ENCODE measurements at places on chromosomes 2 and 18.

DNA sequence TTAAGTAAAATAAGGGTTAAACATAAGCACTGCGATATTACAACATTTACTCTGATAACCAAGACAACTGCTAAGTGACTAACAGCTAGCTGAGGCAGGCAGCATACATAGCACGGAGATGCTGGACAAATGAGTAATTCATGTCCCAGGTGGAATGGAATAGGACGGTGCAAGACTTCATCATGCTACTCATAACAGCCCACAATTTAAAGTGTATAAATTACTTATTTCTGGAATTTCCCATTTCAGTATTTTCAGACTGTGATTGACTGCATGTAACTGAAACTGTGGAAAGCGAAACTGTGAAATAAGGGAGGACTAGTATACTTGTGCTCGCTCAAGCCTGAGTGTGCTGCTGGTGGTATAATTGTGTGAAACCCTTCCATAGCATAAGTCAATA lies 12.9 kb downstream of the IER3IP1 start:
- H3K4me1 ChIP-seq: peaks cover 4% of the 10 kb centered on the region
- H3K36me3 ChIP-seq: no peaks in the 10 kb centered on the region
- H3K4me3 ChIP-seq: no peak overlapping the region
- peak; percentile 64 for DNase-seq

DNA sequence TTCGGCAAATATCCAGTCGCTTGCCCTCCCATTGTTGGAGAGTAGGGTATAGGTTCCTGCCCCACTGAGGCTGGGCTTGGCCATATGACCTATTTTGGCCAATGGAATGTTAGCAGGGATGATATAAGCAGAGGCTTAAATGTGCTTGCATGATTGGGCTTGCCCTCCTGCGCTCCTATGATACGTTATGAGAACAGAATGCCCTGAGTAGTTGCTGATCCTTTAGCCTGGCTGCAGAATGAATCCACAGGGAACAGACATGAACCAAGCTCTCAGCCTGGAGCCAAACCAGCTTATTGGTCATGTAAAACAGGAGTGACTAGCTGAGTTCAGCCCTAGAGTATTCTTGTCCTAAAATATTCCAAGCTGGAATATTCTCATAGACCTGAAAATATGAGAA lies 34.8 kb upstream of the IMP4 start:
- peaks cover 9% of the 10 kb centered on the region for H3K27me3 ChIP-seq
- H3K27ac ChIP-seq: no peak overlapping the region
- DNase-seq: no peak
- no peaks in the 10 kb centered on the region for H3K36me3 ChIP-seq

- H3K4me3 ChIP-seq: no peak overlapping the region
- H3K27me3 ChIP-seq: no peaks in the 10 kb centered on the region
- peak; percentile 90 for DNase-seq
- H3K27ac ChIP-seq: no peak overlapping the region
- H3K36me3 ChIP-seq: no peaks in the 10 kb centered on the region
These were observed 274.3 kb upstream of the TRIB2 start for GRCh38 chr2:12442476-12442847.

- no peak overlapping the region for H3K27ac ChIP-seq
- H3K36me3 ChIP-seq: no peaks in the 10 kb centered on the region
- no peaks in the 10 kb centered on the region for H3K4me1 ChIP-seq
- no peak for DNase-seq
- no peaks in the 10 kb centered on the region for H3K27me3 ChIP-seq
These were observed 242.7 kb upstream of the ZSWIM2 start for GRCh38 chr2:187091664-187092063.

DNA sequence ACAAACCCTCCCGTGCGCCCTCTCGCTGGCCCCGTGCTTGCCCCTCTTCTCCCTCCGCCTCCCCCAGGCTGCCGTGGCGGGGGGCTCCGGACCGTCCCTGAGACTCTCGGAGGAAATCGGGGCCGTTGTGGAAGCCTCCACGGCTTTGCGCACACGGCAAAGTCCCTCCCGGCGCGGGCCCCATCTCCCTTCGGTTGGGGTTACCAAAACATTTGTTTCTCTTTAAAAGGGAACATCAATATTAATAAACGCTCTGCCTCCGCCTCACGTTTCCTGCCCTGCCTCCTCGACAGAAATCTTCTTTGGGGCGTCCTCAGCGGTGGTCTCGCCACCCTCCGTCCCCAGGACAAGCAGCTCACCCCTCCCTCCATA lies 3.8 kb downstream of the PAX3 start:
- H3K27me3 ChIP-seq: peaks cover 98% of the 10 kb centered on the region
- no peak overlapping the region for H3K27ac ChIP-seq
- DNase-seq: no peak
- H3K4me3 ChIP-seq: no peak overlapping the region
- H3K4me1 ChIP-seq: peaks cover 29% of the 10 kb centered on the region
- no peaks in the 10 kb centered on the region for H3K36me3 ChIP-seq

GRCh38 chr2:181810823-181811695 lies 80.5 kb upstream of the ITPRID2 start:
- H3K4me1 ChIP-seq: peaks cover 4% of the 10 kb centered on the region
- no peaks in the 10 kb centered on the region for H3K36me3 ChIP-seq
- peak; percentile 86 for DNase-seq
- H3K27ac ChIP-seq: peak overlapping the region; percentile 53
- H3K4me3 ChIP-seq: no peak overlapping the region

GRCh38 chr18:26803643-26804042 lies 61.9 kb downstream of the AQP4 start:
- no peak overlapping the region for H3K4me3 ChIP-seq
- DNase-seq: no peak
- H3K27ac ChIP-seq: no peak overlapping the region
- peaks cover 3% of the 10 kb centered on the region for H3K4me1 ChIP-seq
- no peaks in the 10 kb centered on the region for H3K36me3 ChIP-seq
- no peaks in the 10 kb centered on the region for H3K27me3 ChIP-seq

DNA sequence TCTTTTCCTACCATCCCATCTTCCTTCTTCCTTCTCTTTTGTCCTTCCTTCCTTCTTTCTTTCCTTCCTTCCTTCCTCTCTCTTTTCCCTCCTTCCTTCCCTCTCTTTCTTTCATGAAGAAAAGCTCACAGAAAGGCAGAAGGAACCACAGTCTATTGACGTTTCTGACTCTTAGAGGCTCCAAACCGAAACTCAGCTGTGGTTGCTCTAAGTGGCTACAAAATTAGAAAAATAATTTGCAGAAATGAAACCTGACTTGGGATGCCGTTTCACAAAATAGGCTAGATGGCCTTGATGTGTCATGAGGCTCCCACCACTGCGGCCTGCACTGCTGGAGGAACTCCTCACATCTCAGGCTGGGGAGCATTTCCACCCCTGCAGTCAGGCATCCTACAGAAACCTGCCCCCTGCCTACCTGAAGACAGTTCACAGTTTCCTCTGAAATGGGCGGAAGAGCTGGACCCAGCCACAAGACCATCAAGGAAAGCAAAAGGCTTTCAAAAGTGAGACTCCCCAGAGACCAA lies 165.6 kb downstream of the SMAD7 start:
- no peaks in the 10 kb centered on the region for H3K27me3 ChIP-seq
- peaks cover 59% of the 10 kb centered on the region for H3K36me3 ChIP-seq
- no peak overlapping the region for H3K27ac ChIP-seq
- H3K4me1 ChIP-seq: peaks cover 47% of the 10 kb centered on the region

DNA sequence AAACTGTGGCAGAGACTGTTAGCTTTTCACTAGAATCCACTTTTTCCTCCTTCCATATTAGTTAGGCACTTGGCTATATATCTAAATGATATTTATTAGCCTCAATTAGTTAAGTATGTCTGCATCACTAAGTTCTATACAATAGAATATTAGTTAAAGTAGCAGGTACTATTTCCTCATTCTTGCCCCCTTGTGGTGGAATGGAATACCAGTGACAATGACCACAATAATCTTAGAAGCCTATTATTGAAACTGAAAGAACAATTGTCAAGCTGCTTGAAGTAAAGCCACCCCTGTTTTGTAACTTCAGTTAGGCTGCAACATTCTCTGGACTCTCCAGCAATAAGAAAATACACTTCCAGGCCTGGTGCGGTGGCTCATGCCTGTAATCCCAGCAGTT lies 476.3 kb upstream of the VWC2L start:
- peak; percentile 10 for DNase-seq
- no peaks in the 10 kb centered on the region for H3K4me1 ChIP-seq

DNA sequence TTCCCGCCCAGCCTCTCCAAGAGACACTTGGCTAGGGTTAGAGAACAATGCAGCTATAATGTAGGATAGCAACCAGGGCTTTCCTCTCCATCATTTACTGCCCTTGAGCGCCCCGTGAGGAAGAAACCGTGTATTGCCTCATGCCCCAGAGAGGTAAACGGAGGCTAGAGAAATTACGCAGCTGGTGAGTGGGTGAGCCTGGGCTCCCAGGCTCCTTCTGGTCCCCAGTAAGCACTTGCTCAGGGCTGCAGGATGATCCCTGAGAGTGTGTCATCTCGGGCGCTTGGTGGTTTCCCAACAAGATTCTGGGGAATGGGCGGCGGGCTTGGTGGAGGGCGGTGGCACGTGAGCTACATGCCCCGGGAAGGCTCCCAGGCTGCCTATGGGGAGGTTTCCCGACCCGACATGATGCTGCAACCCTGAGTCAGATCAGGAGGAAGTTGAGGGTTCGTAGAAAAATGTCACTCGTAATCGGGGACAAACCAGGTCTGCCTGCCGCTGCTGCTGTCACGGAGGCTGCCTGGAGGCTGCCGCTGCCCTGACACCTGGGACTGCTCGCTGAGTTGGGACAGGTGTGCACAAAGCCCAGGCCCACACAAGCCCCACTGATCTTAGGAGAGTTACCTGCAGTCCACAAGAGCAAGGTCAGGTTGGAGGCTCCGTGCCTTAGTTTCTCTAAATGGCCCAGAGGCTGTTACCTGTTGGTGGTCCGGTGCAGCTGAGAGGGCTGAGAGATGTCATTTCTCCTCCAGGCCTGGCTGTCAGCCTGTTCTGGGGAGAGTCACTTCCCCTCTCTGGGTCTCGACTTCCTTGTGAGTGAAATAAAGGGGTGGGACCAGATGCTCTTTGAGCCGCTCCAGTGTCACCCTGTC lies at the start of gene GPR55:
Gene GPR55 (minus strand): TSS at position 773 of the 872 bp plus-strand sequence. CDS start 14,280 bp downstream, outside the sequence.
- no peaks in the 10 kb centered on the region for H3K4me1 ChIP-seq
- DNase-seq: no peak
- H3K27ac ChIP-seq: no peak within 1 kb of the TSS
- no peaks in the 10 kb centered on the region for H3K36me3 ChIP-seq
- H3K27me3 ChIP-seq: peaks cover 46% of the 10 kb centered on the region

DNA sequence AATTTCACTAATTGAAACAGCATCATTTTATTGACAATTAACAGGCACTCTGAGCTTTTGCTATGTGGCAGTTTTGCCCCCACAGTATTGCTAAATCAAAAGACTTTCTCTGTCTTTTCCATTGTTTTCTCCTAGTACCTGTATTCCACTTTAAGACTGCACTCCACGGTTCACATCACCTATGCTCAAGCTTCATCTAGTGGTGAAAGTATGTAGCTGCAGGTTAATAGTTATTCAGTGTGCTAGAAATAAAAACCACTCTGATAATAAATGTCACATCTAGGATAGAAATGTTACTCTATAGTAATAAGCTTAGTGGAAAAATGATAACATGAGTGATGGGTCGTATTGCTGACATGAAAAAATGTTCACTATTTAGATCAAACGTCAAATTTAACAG lies 24.6 kb downstream of the ARL6IP6 start:
- H3K27me3 ChIP-seq: no peaks in the 10 kb centered on the region
- H3K4me1 ChIP-seq: peaks cover 4% of the 10 kb centered on the region
- no peak overlapping the region for H3K4me3 ChIP-seq
- no peak for DNase-seq
- H3K36me3 ChIP-seq: peaks cover 44% of the 10 kb centered on the region

DNA sequence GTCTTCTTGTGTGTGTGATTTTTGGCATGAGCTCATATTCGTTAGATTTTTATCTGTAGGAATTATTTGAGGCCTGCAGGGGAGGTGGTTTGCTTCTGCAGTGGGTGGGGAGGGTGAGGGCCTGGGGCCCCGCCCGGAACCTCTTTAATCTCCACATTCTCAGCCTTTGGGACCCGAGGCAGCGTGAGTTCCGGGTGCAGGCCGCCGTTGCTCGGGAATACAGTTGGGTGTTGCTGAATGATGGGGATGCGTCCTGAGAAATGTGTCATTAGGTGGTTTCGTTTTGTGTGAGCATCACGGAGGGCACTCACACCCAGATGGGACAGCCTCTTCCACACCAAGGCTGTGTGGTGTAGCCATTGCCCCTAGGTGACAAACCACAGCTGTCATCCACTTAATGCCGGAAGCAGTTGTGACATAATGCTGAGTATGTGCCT lies 13.7 kb upstream of the GAL3ST2 start:
- H3K36me3 ChIP-seq: peaks cover 44% of the 10 kb centered on the region
- H3K4me3 ChIP-seq: no peak overlapping the region
- no peak for DNase-seq
- no peak overlapping the region for H3K27ac ChIP-seq

DNA sequence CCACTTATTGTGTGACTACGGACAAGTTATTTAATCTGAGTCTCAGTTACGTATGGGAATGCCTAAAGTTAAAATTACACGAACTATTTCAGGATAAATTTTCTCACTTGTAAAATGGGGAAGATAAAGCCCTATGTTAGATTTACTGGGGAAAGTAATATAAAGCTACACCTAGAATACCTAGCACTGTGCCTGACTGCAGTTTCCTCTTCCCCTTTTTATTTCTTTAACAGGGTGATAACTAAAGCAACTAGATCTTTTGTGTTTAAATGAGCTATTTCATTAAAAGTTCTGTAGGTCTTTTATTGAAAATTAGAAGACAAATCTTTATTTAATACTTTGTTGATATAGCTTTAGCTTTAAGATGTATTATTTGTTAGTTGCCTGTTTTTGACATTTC lies 5.0 kb downstream of the B3GNT2 start:
- DNase-seq: no peak
- H3K27ac ChIP-seq: no peak overlapping the region
- no peaks in the 10 kb centered on the region for H3K4me1 ChIP-seq
- no peaks in the 10 kb centered on the region for H3K27me3 ChIP-seq
- no peaks in the 10 kb centered on the region for H3K36me3 ChIP-seq

GRCh38 chr2:26852405-26853306 lies 4.7 kb downstream of the DPYSL5 start:
- H3K27ac ChIP-seq: no peak overlapping the region
- no peaks in the 10 kb centered on the region for H3K36me3 ChIP-seq
- peaks cover 91% of the 10 kb centered on the region for H3K27me3 ChIP-seq
- peaks cover 20% of the 10 kb centered on the region for H3K4me1 ChIP-seq
- DNase-seq: no peak
- no peak overlapping the region for H3K4me3 ChIP-seq

- DNase-seq: no peak
- no peaks in the 10 kb centered on the region for H3K27me3 ChIP-seq
- H3K36me3 ChIP-seq: no peaks in the 10 kb centered on the region
These were observed 86.6 kb downstream of the DTNB start for GRCh38 chr2:25586726-25587144.

DNA sequence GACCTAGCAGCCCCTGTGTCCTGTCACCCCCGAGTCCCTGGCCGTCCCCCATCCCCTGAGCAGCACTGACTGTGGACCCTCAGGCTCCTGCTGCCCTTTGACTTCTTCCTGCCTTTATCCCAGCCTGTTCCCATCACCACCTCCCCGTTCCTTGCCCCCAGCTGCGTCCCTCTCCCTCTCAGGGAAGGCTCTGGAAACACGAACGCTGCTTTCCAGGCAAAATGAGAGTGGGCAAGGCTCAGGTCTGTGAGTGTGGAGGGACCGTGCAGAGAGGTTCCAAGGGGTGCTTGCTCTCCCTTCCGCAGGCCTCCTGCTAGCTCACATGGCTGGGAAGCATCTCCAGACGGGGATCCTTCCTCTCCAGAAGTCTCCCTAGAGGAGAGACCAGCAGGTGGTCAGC lies 501.8 kb upstream of the SALL3 start:
- H3K36me3 ChIP-seq: no peaks in the 10 kb centered on the region
- H3K4me1 ChIP-seq: no peaks in the 10 kb centered on the region
- no peak for DNase-seq
- no peaks in the 10 kb centered on the region for H3K27me3 ChIP-seq
- H3K27ac ChIP-seq: no peak overlapping the region
- no peak overlapping the region for H3K4me3 ChIP-seq
